ENCODE measurements at places on chromosomes 5 and 9.

GRCh38 chr9:1415146-1415545, 365.0 kb downstream of the DMRT2 start:
- no peak for DNase-seq

- DNase-seq = no peak
Measured at GRCh38 chr5:177496070-177496726, 1.2 kb downstream of the PDLIM7 start.

GRCh38 chr5:121707178-121707577, 144.5 kb upstream of the FTMT start:
- no peak for DNase-seq

DNA sequence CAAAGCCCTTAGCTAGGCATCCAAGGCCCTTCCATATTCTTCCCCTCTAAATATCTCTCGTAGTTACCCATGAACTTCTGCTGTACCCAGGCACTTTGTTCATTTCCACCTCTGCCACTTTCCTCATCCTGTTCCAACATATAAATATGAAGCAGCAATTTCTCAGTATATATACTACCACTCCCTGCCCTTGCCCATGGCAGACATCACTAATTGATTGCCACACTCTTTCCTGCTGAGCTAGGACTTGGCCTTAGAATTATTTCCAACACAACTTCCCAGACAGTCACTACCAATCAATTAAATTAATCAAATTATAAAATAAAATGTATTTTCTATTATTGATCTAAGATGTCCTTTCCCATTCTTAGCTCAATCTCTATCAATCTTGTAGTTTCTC, 8.5 kb downstream of the INSYN2B start:
- DNase-seq = no peak

DNA sequence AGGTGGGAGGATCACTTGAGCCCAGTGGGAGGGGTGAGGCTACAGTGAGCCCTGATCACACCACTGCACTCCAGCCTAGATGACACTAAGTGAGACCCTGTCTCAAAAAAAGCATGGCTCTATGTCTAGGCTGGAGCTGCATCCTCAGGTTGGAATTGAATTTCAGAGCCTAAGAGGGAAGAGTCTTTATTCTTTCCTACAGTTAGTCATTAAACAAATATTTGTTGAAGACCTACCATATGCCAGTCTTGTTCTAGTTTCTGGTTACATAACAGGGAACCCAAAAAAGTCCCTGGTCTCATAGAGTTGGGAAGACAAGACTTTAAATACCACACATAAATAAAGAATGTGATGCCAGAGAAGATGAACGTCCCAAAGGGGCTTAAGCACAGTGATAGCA, 6.9 kb upstream of the GRPEL2 start:
- DNase-seq = no peak

- DNase-seq = no peak
Measured at GRCh38 chr5:55151923-55152842, 7.8 kb upstream of the GPX8 start.

DNA sequence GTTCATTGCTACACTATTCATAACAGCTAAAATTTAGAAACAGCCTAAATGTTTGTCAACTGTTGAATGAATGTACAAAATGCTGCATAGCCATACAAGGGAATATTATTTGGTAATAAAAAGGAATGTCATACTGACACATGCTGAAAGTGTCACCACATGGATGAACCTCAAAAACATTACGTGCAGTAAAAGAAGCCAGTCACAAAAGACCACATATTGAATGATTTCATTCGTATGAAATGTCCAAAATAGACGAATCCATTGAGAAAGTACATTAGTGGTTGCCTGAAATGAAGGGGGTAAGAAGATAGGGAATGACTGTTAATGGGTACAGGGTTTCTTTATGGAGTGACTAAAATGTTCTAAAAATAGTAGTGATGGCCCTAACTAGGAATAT, 11.6 kb upstream of the ECM2 start:
- no peak for DNase-seq
